ENCODE measurements at places on chromosomes 1 and 21.

DNA sequence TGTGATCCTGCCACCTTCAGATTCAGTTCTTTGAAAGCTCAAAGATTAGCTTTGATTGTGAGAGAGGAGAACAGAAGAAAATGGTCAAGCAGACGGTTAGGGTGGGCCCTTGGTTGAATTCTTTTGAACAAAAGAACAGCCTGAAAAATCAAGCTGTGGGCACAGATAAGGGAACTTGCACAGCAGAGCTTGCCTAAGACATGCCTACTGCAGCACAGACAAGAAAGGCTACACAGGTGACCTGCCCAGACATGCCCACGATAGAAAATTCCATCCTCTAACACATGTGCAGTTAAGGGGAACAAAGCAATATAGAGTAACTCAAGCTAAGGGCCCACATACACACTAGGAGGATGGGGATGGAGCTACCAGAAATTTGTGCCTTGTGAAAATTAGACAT, 512.5 kb upstream of the LRRC7 start:
- DNase-seq: no peak

- no peak for DNase-seq
Measured at GRCh38 chr1:226425004-226425378, 17.1 kb upstream of the PARP1 start.

- peak; percentile 25 for DNase-seq
Measured at GRCh38 chr1:3858231-3858981, 1.1 kb downstream of the DFFB start.

GRCh38 chr1:150150133-150151021, 661 bp downstream of the PLEKHO1 start:
- peak; percentile 74 for DNase-seq

DNA sequence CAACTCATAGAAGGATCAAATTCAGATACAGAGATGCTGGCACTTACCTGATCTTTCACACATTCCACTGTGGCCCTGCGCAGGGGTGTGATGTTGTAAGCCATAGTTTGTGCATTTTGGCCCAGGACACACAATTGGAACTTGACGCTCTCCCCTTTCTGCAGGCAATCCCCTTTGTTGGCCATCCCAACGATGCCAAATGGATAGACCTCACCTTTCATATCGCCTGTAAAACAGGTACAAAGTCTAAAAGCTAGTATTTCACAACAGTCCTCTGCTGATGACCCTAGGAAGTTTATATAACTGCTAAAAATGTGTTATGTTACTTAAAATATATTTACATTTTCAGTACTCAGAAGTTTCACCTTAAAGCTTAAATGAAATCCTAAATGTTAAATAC, 3.9 kb upstream of the NRAS start:
- no peak for DNase-seq

GRCh38 chr1:8351693-8352470, 34.0 kb downstream of the SLC45A1 start:
- DNase-seq: peak; percentile 68

- no peak for DNase-seq
Measured at GRCh38 chr1:108896146-108897145, 19.7 kb downstream of the GPSM2 start.

DNA sequence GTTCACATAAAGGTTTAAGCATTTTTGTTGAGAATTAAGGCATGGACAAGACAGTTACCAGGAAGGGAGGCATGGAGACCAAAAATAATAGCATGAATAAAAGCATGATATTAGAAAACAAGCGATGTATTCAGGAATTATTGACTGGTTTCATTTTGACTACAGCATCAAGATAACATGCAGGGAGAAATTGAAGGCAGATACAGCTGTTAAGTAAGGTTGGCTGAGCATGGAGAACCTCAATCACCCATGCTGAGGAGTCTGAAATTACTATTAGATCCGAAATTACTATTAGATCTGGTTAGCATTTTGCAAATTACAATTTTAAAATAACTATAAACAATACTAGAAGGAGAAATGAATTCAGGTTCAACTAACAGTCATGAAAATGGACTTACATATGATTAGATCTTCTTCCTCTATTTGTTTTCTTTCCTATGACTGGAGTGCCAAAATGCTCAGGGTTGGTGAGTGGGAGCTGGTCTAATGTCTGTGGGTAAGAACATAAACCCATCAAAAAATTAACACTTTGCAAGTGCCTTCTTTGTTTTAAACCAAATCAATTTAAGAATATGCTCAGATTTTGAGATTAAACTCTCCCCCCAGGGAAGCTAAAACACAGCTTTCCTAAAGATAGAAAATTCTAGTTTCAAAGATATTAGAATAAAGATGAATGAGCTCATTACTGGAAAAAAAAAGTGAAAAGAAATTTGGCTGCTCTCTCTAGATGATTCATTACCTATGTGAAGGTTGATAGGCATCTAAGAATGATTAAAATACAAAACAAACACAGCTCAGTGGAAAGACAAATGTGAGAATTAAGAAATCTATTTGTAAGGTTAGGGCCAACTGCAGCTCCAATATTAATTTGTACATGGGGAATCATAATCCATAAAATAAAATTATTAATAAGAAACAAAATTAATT, 81.7 kb downstream of the ARID4B start:
- no peak for DNase-seq

DNA sequence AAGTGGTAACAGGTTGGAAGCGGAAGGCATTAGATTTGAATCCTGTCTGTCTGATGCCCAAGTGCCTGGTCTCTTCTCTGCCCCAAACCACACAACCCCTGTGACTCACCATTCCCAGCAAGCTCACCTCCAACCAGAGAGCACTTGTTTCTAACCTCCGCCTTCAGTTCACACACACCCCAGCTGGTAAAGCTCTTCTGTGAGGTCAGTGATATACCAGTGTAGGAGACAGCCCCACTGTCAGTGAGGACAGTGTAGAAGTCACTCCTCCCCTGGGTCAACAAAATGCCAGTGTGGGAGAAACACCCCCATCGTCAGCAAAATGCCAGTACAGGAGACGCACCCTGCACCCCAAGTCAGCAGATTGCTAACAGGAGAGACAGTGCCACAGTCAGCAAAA, 2.6 kb downstream of the RIMS3 start:
- DNase-seq: no peak

- peak; percentile 10 for DNase-seq
Measured at GRCh38 chr1:216034506-216034905, 388.7 kb downstream of the USH2A start.

- DNase-seq: no peak
Measured at GRCh38 chr1:30976143-30976542, 67.6 kb upstream of the SDC3 start.

- DNase-seq: no peak
Measured at GRCh38 chr1:172308577-172308976, 111.9 kb upstream of the C1orf105 start.

GRCh38 chr1:76782809-76783208, 84.5 kb upstream of the ST6GALNAC5 start:
- DNase-seq: no peak

DNA sequence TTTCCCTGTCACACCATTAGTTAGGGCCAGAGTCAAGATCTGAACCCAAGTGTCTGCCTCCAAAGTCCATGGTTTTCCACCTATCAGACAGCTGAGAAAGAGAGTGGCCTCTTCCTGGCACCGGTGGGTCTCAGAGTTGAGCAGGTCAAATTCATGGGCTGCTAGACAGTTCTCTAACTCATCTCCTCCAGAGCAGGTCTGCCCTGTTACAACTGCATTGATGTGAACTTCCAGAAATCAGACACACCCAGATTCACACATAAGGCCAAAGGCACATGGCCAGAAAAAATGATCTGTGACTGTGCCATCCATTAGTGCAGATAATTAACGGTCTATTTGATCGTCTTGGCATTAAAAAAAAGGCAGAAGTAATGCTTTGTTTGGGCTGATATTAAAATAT, 17.5 kb downstream of the SMIM12 start:
- DNase-seq: no peak

DNA sequence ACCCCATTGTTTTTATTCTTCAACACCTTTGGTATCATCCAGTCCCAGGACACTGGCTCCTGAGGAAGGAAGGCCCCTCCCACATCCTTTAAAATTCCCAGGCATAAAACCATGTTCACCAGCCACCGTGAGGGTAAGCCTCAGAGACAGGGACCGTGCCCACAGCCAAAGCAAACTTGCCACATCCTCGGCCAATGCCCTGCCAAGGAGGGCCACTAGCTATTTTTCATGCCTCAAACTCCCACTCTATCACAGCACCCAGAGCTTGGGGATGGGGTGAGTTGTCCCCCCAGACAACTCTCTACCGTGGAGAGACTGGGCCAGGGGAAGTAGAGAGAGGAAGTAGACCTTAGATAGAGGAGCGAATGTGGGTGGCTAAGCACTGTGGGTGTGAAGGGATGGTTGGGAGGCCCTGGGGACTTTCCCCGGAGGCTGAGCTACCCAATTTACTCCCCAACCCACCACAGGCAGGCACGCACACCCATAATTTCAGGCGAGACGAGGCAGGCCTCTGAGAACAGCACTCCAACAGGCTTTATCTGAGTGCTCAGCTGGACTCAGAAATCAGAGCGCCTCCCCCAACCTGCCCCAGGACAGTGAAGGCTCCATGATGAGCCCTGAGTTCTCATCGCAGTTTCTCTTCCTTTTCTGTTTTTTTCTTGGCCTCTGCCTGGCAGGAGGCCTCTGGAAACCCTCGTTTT, 15.9 kb upstream of the BTG2 start:
- no peak for DNase-seq

GRCh38 chr1:163094589-163094988, 25.4 kb downstream of the RGS4 start:
- DNase-seq: no peak

- DNase-seq: no peak
Measured at GRCh38 chr1:74223453-74223852, 11.7 kb upstream of the TNNI3K start.

DNA sequence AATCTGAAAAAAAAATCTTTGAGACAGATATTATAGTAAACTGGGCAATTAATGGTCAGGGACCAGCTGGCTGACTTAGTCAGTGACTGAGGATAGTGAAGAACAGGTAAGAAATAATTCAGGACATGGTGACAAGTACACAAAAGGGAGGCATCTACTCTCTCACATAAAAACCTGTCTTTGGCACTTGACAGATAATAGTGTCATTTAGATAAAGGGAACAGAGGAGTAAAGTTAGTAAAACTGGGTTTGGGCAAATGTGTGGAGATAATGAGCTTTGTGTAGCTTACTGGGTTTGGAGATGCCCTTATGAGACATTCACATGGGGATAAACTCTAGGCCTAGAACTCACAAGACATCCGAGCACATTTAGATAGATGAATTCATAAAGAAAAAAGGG, 4.0 kb downstream of the SSX2IP start:
- no peak for DNase-seq

GRCh38 chr1:248849152-248849551, 9.7 kb downstream of the ZNF692 start:
- DNase-seq: no peak

- no peak for DNase-seq
Measured at GRCh38 chr1:226863446-226863845, 7.0 kb upstream of the PSEN2 start.

GRCh38 chr1:156497743-156498431, 2.7 kb downstream of the MEF2D start:
- no peak for DNase-seq

DNA sequence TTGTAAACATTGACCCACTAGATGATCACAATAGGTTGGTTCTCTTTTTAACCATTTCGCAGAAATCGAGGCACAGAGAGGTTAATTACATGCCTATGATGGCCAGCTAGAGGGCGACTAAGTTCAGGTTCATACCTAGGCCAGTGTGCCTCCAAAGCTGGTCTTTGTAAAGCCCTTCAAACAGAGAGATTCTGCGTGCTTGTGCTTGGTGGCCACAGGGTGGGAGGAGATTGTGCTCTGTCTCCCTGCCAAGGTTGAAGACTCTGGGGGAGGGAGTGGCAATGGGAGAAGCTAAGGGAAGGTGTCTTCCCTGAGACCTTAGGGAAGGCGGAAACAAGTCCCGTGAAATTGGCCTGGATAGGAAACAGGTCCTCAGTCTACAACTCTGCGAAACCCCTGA, 59.1 kb upstream of the RBM15 start:
- DNase-seq: no peak

- DNase-seq: no peak
Measured at GRCh38 chr1:240107058-240107684, 15.5 kb downstream of the FMN2 start.

- DNase-seq: no peak
Measured at GRCh38 chr1:7093297-7093696, 308.0 kb downstream of the CAMTA1 start.

DNA sequence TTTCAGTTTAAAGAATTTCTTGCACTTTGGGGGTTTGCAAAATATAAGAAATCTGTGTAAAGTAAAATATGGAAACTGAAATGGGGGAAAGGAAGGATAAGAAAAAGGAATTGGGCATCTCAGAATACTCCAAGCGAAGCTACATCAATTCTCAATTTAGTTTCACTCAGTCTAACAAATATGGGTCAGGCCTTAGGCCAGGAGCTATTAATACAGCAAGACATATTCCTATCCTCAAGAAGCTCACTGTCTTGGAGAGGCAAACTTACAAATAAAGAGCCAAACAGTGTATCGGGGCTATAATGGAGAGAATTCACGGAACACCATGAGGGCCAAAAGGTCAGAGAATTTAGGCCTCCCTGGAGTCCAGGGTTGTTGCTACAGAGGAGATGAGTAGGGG, 43.0 kb upstream of the CCDC190 start:
- DNase-seq: no peak

- no peak for DNase-seq
Measured at GRCh38 chr1:24860841-24861240, 69.2 kb downstream of the RUNX3 start.

- DNase-seq: no peak
Measured at GRCh38 chr1:151718011-151718431, 1.4 kb upstream of the CELF3 start.

DNA sequence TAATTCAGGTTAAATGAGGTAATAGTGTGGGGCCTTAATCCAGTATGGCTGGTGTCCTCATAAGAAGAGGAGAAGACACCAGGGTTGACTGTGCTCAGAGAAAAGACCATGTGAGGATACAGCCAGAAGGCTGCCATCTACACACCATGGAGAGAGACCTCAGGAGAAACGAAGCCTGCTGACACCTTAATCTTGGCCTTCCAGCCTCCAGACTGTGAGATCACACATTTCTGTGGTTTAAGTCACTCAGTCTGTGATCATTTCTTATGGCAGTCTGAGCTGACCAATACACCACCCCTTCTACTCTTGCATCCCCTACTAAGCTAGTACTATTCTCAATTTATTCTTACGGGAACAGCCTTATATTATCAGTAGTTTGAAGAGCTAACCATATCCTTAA, 310.0 kb downstream of the ZP4 start:
- no peak for DNase-seq

- no peak for DNase-seq
Measured at GRCh38 chr1:26327956-26328362, 10.2 kb downstream of the CD52 start.
